ENCODE measurements at places on chromosomes 6 and 20.
A peak's percentile ranks its signal among the peaks of the same experiment; 100 is the strongest.

DNA sequence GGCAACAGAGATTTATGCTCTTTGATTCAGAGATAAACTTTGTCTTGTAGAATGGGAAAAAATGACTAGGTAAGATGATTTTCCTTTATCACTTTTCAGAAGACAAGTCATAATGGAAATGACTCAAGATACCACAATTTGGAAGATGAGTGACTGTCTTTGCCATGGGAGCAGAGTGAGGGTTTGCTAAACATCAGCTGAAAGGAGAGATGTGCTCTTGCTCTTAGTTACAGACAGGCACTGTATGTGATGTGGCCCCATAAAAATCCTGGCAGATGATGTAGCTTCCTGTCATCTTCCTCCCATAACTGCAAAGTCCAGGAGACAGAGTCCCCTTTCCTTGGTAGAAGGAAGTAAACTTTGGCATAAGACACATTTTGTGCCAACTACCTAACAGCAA lies 47.6 kb downstream of the BACH2 start:
- no peak for DNase-seq

- DNase-seq = no peak
These were observed 4.9 kb upstream of the HMGA1 start for GRCh38 chr6:34231566-34232336.

- peak; percentile 56 for DNase-seq
These were observed 1.3 kb downstream of the HMGA1 start for GRCh38 chr6:34237722-34238584.

DNA sequence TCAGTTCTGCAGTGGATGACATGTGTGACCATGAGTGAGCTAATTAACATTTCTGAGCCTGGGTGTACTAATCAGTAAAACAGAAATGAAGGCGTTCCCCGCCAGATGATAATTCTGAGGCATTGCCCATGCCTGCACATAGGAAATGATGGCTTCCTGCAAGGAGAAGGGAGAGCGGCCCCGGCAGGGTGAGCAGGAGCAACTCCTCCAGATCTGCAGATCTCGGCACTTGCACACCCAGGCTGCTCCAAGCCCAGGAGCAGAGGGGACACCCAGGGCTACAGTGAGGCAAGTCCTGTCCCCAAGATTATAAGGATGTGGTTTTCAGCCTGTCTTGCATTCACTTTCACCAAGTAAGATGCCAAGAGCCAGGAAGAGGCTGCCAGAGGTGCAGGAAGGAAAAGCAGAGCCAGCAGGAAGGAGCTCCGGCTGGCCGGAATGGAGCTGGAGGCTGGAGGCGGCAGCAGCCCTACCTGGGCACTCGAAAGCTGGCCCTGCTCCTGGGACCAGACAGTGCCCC lies 177.5 kb upstream of the CST7 start:
- DNase-seq = no peak

DNA sequence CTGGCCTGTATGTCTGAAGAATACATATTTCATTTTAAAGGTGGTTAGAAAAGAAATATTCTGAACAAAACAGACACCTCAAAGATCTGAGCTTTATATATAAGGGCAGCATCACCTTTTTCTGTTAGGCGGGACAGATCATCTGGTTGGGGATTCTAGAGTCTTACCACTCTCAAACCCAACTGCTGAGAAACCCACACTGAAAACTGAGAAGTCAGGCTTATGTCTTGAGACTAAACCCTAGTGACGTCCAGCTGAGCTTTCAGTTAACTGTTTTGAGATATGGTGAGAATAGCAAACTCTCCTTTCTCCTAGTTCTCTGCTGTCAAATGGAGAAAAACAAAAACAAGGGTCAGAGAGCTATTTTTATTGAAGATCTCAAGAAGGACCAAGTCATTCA lies 63.7 kb upstream of the CCN6 start:
- DNase-seq = no peak

- DNase-seq = no peak
These were observed 343.1 kb downstream of the TFAP2A start for GRCh38 chr6:10071631-10072220.

- no peak for DNase-seq
These were observed 4.9 kb downstream of the TRAF3IP2 start for GRCh38 chr6:111600588-111601445.

GRCh38 chr20:46013322-46013828 lies 4.7 kb downstream of the MMP9 start:
- no peak for DNase-seq

DNA sequence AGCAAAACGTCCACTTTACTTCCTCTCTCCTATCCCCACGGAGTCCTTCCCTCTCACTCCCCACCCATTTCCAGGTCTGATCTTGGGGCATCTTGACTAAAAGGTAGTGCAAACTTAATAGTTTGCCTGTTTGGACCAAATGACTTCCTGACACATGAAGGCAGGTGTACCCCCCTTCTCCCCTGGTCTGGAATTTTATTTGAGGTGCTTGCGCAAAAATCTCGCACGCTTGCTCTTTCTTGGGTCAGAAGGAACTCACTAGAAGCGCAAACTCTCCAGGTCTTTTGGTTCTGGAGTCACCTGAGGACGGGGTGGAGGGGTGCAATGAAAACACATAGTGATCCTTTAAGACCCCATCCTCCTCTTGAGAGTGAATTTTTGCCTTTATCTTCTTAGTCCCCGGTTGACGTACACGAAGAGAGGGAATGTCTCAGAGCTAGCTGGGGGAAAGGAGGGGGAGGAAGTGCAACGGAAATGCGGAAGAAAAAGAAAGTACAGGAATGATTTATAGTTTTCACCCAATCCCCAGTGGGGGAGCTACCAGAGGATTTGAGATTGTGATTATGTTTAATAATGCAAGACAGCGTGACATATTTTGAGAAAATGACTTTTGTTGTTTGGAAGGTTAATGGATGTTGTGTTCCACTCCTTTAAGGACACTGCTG lies 4.9 kb downstream of the ADGRB3 start:
- DNase-seq = no peak

DNA sequence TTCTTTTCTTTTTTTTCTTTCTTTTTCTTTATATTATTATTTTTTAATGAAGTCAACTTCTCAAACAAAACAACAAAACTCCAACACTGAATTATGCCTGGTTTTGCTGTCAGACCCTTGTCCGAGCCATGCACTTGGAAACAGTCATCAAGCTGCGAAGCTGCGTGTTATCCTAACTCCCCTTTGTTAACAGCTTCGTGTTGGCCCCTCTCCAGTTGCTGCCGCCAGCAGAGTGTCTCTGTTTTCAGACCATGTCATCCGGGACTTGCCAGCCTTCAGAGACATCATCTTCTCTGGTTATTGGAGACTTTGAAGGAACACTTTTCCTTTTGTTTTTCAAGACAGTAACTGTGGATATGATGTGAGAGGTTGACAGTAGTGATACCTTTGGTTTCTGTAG lies 83.1 kb downstream of the TRMT11 start:
- DNase-seq = no peak

DNA sequence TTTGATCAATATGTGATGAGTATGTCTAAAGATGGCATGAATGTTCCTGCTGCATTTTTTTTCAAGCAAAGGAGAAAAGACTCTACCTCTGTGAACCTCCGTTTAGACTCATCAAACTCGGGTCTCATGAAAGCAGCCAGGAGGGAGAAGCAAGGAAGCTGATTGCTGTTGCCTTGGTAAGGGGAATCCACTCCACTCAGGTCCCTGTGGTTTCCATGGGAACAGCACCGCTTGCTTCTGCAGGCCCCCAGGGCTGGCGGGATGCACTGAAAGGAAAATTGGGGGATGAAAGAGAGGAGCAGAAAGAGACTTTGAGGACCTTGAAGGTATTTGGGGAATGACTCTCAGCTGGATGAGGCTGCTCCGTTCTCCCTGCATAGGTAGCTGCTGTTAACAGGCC lies 249.6 kb upstream of the RIN2 start:
- no peak for DNase-seq

- DNase-seq = peak; percentile 30
These were observed at the start of gene GMPR for GRCh38 chr6:16238057-16238962. GMPR (plus strand) TSS chr6:16238587; CDS start chr6:16238694, 107 bp downstream.

GRCh38 chr6:26019967-26020328 lies 57.3 kb downstream of the TRIM38 start:
- no peak for DNase-seq

DNA sequence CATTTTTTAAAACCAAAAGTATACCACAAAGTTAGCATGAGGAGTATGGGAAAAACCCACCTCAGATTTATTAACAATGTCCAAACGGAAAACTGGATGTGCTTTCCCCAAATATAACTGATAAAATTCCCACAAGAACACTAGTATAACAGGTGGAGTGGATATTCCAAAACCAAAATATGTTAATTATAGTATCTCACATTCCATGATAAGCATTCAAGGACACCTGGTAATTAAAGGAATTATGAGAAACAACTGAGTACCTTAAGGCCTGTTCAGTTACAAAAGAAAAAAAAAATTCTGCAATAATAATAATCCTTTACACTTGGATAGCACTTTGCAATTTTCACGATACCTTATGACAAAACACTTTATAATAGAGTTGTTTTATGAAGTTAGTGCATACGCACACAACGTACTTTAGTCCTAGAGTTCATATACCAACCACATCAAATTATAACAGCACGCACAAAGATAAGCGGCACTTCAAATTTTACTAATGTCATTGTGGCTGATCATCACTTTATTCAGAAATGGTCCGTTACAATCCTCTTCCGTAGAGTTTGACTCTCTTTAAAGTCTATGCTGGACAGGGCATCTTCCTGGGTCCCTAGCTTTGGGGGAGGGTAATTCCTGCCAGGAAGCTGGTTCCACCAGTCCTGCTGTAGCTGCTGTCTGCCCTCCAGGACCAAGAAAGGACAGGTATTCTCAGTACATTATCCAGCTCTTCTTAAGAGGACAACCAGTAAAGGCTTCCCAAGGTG lies 1.7 kb downstream of the CDK19 start:
- DNase-seq = no peak

- no peak for DNase-seq
These were observed 12.1 kb downstream of the AMD1 start for GRCh38 chr6:110886555-110887167.

GRCh38 chr6:159998538-159998937 lies 29.7 kb downstream of the IGF2R start:
- DNase-seq = no peak

GRCh38 chr20:8175741-8176675 lies 43.9 kb downstream of the PLCB1 start:
- no peak for DNase-seq

DNA sequence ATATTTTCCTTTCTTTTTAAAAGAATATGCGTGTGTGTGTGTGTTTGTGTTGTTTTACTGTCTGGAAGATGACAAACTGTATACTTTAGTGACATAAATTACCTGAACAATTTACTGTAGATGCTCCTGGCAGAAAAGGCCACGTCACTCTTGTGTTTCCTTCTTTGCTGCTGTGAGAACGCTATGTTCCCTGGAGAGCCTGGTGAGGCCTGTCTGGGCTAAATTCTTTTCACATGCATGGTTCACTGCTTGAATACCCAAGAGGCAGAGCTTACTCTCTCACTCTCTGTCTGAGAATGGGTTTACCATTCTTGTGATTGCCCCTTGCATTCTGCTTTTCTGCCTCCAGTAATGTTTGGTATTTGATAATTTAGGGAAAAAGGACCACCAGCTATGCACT lies 64.3 kb downstream of the EDN1 start:
- no peak for DNase-seq

GRCh38 chr20:33064572-33065287 lies 11.0 kb downstream of the BPIFB3 start:
- DNase-seq = no peak

- DNase-seq = no peak
These were observed 40.8 kb upstream of the STMND1 start for GRCh38 chr6:17061097-17061496.

DNA sequence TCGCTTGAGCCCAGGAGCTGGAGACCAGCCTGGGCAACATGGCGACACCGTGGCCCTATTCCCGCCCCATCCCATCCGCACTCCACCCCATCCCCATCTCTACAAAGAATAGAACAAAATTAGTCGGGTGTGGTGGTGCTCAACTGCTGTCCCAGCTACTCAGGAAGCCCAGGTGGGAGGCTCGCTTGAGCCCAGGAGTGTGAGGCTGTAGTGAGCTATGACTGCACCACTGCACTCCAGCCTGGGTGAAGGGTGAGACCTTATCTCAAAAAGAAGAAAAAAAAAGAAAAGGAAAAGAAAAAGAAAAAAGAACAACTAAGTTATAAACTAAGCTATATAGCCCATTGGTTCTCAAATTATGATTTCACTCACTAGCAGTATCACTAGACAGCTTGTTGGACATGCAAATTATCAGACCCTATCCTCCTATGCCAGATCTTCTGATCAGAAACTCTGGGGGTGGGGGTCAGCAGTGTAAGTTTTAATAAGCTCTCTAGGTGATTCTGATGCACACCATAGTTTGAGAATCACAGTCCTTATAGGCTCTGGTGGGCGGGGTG lies 491 bp upstream of the ITCH start:
- no peak for DNase-seq

DNA sequence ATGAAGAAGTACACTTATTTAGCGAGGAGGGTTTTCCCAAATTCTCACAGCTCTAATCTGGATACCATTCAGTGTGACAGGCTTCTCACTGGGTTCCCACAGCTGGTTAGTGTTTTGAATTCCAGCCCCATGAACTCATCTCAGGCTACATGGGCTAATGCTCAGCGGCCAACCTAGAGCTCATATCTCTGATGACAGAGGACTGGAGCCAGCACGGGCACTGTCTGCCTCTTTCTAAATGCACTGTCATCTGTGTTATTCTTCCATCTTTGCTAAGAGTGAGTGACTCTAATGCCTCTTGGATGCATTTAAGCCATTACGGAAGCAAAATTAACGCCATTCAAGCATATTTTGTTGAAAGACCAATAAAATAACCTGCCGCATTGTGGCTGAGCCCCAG lies 308.9 kb upstream of the JAG1 start:
- DNase-seq = no peak

- no peak for DNase-seq
These were observed 109.9 kb downstream of the UTRN start for GRCh38 chr6:144395014-144395413.

- DNase-seq = peak; percentile 40
These were observed 129.1 kb upstream of the SPACA1 start for GRCh38 chr6:87918461-87918941.

GRCh38 chr6:41257369-41258195 lies 28.9 kb downstream of the TREM1 start:
- DNase-seq = peak; percentile 68

GRCh38 chr6:74579794-74580193 lies 626.1 kb downstream of the COL12A1 start:
- no peak for DNase-seq

GRCh38 chr6:166277018-166277417 lies 31.2 kb downstream of the PRR18 start:
- no peak for DNase-seq

DNA sequence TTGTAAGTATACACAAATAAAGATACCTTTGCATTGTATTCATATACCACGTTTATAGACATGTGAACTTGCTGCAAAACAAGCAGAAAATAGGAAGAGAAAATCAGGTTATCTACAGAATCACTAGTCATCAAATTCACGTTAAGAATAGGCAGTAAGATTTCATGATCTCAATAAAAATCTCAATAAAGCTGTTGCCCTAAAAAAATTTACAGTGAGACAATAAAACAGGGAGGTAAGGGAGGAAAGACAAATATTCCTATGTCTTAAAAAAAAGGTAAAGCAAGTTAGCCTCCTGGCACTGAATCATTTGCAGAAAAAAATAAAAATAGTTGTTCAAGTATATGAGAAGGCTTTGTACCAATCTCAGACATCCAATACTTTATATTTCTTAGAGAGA lies 44.1 kb downstream of the GPX5 start:
- no peak for DNase-seq

GRCh38 chr6:22372922-22373321 lies 76.1 kb upstream of the PRL start:
- DNase-seq = no peak
